NCI-H1092 (cell line): ENCODE measurements at places on chromosomes 7 and 10.

GRCh38 chr10:53841483-53842145 lies 959.4 kb downstream of the PCDH15 start:
- DNase-seq = no peak

- no peak for DNase-seq
Observed at GRCh38 chr7:70500261-70500660, 631.7 kb upstream of the GALNT17 start.

DNA sequence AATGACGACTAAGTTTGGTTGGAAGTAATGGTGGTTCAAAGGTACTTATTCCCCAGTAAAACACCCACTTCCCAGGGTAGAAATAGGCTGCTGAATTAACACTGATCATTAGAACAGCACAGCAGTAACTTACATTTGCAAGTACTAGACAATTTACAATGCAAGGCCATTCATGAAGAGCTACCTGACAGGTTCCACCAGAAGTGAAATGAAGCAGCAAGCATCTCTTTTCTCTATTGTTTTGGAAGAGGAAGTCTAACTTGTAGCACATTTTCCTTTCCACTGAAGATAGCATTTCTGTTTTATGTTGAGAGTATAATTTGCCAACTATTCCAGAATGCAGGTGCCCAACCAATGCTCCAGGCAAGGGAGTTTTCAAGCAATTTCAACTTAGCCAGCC lies 145.9 kb downstream of the CREB5 start:
- DNase-seq = no peak

DNA sequence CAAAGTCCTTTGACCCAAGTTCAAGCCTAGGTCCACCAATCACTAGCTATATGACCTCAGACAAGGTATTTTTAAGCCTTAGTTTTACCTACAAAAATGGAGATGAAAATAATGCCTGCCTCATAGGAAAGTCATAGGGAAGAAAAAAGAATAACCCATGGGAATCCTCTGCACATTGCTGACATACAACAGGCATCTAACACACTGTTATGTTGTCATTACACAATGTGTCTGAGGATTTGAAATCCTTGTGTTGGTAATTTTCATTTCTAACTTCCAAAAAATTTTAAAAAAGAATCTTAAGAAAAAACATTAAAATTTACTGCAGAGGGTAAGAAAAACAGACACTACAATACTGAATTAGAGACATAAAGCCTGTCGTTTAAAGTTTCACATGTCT lies 5.7 kb downstream of the ANK3 start:
- DNase-seq = no peak

- no peak for DNase-seq
Observed at GRCh38 chr10:71963351-71964097, 671 bp upstream of the CHST3 start.

DNA sequence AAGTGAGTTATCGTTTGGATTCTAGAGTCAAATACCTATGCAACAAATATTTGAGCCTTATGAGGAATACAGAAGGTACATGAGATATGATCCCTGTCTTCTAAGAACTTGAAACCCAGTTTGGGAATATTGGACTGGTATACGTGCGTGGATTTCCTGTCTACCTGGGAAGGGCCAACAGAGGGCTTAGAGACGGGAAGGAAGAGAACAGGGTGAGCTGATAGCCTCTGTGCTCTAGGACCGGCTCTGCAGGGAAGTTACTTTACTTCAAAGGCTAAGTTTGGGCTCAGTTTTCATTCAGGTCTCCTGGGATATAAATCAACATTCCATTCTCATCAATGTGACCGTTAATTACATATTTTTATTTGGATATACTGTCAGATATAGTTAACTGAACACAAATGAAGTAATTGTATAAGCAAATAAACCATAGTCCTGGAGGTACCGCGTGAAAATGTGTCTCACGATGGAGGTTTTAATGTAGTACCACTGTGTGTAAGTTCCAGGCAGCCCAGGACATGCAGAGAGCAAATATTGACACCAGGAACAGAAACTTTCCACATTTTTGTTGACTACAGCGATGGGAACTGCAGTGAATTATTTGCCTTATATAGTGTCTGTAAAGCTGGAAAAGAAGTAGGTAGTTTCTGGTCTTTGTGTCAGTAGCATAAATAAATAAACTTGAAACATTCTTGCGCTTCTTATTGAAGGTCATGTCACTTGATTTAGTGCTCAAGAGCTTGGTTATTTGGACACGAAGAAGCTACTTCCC lies 8.6 kb downstream of the CHST12 start:
- no peak for DNase-seq

GRCh38 chr7:97317575-97317974 lies 200.1 kb downstream of the SDHAF3 start:
- DNase-seq = no peak

DNA sequence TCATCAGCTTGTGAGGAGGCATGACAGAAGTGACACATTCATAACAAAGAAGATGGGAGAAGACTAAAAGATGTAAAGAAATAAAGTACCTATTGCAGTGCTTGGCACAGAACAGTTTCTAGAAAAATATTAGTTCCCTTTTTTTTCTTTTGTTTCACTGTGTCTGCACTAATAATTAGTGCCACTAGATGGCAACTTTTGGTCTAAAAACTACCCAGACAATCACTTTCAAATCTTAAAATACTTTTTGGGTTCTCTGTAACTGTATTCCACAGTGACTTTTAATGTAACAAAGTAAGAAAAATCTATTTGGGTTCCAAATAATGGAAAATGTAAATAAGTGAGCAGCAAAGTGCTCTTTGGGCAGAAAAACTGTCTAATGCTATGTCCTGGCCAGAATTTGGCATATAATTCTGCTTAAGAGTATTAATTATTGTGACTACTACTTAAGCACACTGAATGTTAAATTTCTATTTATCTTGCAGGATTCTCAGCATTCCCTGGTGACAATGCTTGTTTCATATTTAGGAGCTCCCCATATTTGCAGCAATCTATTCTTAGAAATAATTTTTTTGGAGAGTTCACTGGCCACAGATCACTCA lies 134.8 kb upstream of the KIF5B start:
- no peak for DNase-seq

DNA sequence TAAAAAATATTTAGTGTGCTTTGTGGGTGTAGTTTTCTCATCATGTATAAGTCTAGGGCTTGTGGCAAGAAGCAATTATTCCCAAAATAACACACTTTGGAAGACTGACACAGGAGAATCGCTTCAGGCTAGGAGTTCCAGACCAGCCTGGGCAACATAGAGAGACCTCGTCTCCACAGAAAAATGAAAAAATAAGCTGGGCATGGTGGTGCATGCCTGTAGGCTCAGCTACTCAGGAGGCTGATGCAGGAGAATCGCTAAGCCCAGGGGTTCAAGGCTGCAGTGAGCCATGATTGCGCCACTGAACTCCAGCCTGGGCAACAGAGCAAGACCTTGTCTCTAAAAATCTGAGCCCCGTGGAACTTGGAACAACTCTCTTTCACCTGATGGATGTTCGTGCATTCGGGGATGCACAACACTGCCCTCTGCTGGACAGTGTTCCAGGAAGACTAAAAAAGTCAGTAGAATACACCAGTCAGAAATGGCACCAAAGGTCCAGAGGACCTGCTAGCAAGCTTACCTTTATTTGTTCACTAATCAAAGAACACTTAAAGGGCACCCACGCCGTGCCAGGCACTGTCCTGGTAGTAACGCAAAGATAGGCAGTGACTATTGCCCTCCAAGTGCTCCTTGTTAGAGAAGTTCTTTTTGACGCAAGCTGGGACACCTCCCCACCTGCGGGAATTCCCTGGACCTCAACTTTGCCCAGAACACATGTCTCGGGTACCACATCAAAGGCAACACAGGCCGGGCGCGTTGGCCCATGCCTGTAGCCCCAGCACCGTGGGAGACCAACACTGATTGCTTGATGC lies 81.9 kb upstream of the CALN1 start:
- DNase-seq = peak; percentile 63

DNA sequence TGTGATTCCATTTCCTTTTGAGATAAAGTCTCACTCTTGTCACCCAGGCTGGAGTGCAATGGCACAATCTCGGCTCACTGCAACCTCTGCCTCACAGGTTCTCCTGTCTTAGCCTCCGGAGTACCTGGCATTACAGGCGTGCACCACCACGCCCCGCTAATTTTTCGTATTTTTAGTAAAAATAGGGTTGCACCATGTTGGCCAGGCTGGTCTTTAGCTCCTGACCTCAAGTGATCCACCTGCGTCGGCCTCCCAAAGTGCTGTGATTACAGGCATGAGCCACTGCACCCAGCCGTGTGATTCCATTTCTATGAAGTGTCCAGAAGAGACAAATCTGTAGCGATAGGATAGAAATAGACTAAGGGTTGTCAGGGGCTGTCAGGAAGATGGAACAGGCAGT lies 60.4 kb downstream of the CLIP2 start:
- no peak for DNase-seq

- peak; percentile 19 for DNase-seq
Observed at GRCh38 chr7:38673795-38674194, 42.6 kb upstream of the AMPH start.

- no peak for DNase-seq
Observed at GRCh38 chr10:123229927-123230630, 75.9 kb downstream of the BUB3 start.

DNA sequence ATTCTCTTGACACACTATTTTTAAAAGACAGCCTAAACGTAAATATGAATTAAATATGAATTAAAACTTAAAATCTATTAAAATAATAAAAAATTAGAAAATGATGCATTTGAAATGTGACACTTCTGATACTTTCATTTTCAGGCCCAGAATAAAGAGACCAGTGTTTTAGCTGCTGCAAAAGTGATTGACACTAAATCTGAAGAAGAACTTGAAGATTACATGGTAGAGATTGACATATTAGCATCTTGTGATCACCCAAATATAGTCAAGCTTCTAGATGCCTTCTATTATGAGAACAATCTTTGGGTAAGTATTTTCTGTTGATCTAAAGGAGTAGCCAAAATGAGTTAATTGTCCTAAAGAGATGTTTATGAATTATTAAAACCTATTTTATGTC lies 23.6 kb downstream of the SLK start:
- DNase-seq = no peak

GRCh38 chr10:105063796-105064195 lies 422.7 kb downstream of the SORCS3 start:
- DNase-seq = no peak

GRCh38 chr7:109284943-109285342 lies 715.3 kb downstream of the DNAJB9 start:
- no peak for DNase-seq

GRCh38 chr10:92732958-92733357 lies 43.2 kb downstream of the HHEX start:
- no peak for DNase-seq

- DNase-seq = no peak
Observed at GRCh38 chr7:78071491-78072200, 273.1 kb downstream of the PHTF2 start.

DNA sequence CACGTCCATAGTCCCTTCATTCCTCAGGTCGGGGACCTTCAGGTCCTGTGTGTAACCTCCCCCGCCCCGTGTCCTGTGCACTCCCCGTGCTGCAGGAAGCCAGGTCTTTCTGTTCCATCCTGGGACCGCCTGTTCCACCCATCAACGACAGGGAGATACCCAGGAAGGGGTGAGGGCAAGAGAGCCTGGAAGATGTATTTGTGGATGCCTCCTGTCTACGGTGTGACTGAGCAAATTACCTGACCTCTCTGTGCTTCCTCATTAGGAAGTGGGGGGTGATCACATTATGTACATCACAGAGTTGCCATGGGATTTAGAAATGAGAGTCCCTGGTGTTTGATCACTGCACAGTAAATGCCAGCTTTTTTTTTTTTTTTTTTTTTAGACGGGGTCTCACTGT lies 46.3 kb downstream of the GRID2IP start:
- DNase-seq = no peak
